ENCODE measurements at places on chromosomes 7 and 10. TPM values are rescaled to one million over a fixed set of nuclear protein-coding genes. Genes with fewer than 3 reads are reported as not detected.
A peak's percentile ranks its signal among the peaks of the same experiment; 100 is the strongest.

DNA sequence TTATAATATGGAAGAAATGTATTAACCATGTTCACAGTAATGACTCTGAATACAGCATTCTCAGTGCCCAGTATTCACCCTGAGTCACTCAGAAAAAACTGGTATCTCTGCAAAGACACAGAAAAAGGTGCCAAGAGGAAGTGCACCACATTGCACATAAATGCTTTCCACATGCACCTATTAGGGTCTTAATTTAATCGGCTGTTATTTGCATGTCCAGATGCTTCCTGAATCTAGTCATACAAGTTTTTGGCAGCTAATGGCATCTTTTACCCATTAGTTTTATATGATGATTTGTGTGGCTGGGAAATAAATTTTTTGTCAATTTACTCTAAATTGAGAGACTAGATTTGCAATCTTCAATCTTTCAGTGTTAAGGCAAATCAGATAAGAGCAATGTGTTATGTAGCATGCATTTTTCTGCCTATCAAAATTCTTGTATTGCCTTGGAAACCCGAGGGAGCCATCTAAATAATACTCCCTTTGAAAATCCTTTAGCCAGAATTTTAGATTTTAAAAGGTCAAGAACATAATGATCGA, 58.2 kb downstream of the ZNF680 start:
- H3K27me3 ChIP-seq, result no peaks in the 10 kb centered on the region
- no peak overlapping the region for H3K27ac ChIP-seq
- no peaks in the 10 kb centered on the region for H3K4me1 ChIP-seq
- H3K36me3 ChIP-seq, result no peaks in the 10 kb centered on the region

DNA sequence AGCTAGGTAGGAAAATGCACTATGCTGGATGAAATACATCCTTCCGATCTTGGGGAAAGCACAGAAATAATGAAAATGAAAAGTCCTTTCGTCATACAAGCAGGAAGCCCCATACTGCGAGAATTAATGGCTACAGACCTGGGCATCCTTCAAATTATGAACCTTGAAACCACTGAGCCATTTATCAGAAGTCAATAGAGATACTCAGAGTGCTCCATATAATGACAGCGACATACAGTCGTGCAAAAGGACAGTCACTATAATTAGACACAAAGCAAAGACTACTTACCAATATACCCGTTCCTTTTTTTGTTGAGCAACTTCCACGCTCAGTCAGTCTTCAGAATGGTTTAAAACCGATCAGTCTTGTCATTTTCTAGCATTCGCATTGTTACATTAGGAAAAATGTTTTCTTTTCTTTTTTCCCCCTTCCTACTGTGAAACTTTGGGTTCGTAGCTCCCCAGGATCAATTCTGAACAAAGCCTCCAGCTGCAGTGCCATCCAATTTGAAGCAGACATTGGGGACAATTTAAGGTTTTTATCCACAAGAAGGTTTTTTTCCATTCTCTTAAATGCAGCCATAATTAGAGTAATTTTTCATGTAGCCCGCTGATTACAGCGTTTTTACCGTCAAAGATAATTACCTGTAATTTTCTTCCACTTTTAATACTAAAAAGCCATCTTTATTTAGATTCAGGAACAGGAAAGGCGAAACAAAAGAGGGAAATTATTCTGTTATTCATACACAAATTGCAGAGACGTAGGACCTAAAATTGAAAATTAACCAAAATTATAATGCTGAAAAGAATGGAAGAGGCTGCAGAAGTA, 6.4 kb downstream of the DLX6 start:
- peaks cover 11% of the 10 kb centered on the region for H3K4me1 ChIP-seq
- DNase-seq, result no peak
- no peak overlapping the region for H3K4me3 ChIP-seq
- H3K36me3 ChIP-seq, result no peaks in the 10 kb centered on the region
- H3K27ac ChIP-seq, result no peak overlapping the region
- peaks cover 99% of the 10 kb centered on the region for H3K27me3 ChIP-seq

DNA sequence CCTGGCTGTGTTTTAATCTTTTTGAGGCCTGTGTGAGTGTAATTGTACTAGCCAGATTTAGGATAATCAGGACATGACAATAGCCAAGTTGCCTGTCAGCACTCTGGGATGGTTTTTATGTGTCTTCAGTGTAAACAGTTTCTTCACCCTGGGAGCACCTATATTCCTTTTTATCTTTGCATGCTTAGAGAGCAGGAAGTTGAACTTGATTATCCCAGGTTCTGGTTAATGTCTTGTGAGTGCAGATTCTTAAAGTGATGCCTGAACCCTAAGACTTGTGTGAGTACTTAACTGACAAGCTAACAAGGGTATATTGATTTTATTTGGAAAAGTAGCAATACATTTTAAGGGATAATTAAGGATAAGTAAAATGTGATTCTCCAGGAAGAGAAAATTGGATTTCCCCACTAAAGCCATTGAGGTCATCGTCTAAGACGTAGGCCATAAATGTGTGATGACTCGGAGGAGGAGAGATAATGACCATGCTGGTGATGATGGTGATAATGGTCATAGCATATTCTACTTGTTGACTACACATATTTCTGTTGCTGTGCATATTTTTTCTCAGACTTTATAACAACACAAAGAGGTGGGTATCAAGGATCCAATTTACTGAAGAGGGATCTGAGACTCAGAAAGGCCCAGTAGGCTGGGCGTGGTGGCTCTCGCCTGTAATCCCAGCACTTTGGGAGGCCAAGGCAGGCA, 234.7 kb downstream of the CAMK1D start:
- no peak overlapping the region for H3K27ac ChIP-seq
- no peaks in the 10 kb centered on the region for H3K36me3 ChIP-seq
- H3K4me3 ChIP-seq, result no peak overlapping the region
- H3K4me1 ChIP-seq, result peaks cover 13% of the 10 kb centered on the region

- H3K4me1 ChIP-seq, result no peaks in the 10 kb centered on the region
- H3K4me3 ChIP-seq, result no peak overlapping the region
- H3K27ac ChIP-seq, result no peak overlapping the region
- no peaks in the 10 kb centered on the region for H3K27me3 ChIP-seq
- H3K36me3 ChIP-seq, result no peaks in the 10 kb centered on the region
- no peak for DNase-seq
These were observed 113.5 kb downstream of the AHR start for GRCh38 chr7:17411922-17412321.

GRCh38 chr10:33136781-33137180, 178.8 kb upstream of the ITGB1 start:
- no peak overlapping the region for H3K27ac ChIP-seq
- no peaks in the 10 kb centered on the region for H3K36me3 ChIP-seq
- no peak for DNase-seq
- H3K4me1 ChIP-seq, result peaks cover 16% of the 10 kb centered on the region
- no peak overlapping the region for H3K4me3 ChIP-seq

NPFFR1 gene
- total RNA-seq, result not detected

- H3K36me3 ChIP-seq, result peaks cover 4% of the 10 kb centered on the region
- peak overlapping the region; percentile 86 for H3K4me3 ChIP-seq
- H3K27ac ChIP-seq, result peak overlapping the region; percentile 99
- DNase-seq, result peak; percentile 64
- H3K4me1 ChIP-seq, result peaks cover 46% of the 10 kb centered on the region
These were observed 856 bp downstream of the ARHGAP21 start for GRCh38 chr10:24722676-24723385.

IFIT1 gene
- total RNA-seq, result 32.9 TPM

- peaks cover 6% of the 10 kb centered on the region for H3K4me1 ChIP-seq
- no peak overlapping the region for H3K27ac ChIP-seq
- no peak for DNase-seq
- no peak overlapping the region for H3K4me3 ChIP-seq
- H3K27me3 ChIP-seq, result no peaks in the 10 kb centered on the region
- no peaks in the 10 kb centered on the region for H3K36me3 ChIP-seq
These were observed 110.8 kb downstream of the TPK1 start for GRCh38 chr7:144725070-144725469.

DNA sequence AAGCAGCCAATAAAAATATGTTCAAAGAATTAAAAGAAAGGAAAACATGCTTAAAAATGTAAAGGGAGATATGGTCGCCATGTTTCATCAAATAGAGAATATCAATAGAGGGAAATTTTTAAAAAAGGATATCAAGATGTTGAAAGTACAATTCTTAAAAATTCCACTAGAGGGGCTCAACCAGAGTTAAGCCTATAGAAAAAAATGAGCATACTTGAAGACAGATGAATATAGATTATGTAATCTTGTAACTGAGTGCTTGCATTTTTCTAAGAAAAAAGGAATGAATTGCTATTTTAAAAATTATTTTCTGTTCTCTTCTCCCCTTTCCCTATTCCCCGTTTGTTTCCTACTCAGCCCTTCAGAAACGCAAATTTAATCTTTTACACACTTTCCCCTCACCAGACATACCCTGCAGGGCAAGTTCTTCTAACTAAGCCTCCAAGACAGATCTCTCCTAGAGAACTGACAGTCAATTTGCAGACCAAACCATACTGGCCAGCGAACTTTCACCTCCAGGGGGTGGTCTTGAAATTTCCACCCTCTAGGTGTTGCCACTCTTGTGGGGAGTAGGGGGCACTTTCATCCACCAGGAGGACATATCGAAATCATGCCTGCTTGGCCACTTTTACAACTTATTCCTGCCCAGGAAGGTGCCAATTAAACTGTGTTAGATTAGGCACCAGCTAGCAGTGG, 67.7 kb downstream of the NSUN6 start:
- no peaks in the 10 kb centered on the region for H3K4me1 ChIP-seq
- no peak for DNase-seq
- H3K27ac ChIP-seq, result no peak overlapping the region
- H3K27me3 ChIP-seq, result no peaks in the 10 kb centered on the region

DNA sequence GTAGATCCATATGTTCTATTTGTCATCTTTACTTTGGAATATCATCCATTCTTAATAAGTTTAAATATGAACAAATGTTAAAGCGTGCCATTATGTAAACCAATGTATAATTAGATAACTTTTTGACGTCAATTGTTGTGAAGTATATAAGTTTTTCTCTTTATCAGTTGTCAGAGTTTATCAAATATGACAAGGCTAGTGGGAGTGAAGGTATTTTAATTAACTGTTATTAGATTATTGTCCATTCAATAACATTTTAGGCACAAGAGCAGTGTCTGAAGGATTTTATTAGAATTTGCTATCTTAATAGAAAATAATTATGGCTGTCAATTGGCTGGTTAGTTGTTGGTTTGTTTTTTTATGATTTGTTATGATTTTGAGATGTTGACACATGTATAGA, 280.6 kb downstream of the CDK14 start:
- DNase-seq, result no peak
- no peak overlapping the region for H3K27ac ChIP-seq
- H3K4me3 ChIP-seq, result no peak overlapping the region
- no peaks in the 10 kb centered on the region for H3K27me3 ChIP-seq

DNA sequence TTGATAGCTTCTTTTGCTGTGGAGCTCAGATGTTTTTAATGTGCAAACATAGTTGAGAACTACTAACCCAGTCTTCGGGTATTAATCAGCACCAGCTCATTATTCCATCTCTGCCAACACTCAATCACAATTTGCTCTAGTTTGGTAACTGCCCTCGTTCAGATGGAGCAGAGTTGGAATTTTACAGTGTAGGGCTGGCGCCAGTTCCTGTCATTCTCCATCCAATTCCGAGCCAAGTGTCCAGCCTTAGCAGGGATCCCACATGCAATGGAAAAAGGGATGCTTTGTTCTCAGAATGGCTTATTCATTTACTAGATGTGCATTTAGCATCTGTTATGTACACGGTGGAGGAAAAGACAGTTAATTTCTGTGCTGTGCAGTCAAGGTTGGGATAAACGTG, 504.5 kb upstream of the GALNT17 start:
- no peak for DNase-seq
- H3K36me3 ChIP-seq, result no peaks in the 10 kb centered on the region
- no peak overlapping the region for H3K27ac ChIP-seq
- H3K4me1 ChIP-seq, result no peaks in the 10 kb centered on the region
- H3K27me3 ChIP-seq, result no peaks in the 10 kb centered on the region

DNA sequence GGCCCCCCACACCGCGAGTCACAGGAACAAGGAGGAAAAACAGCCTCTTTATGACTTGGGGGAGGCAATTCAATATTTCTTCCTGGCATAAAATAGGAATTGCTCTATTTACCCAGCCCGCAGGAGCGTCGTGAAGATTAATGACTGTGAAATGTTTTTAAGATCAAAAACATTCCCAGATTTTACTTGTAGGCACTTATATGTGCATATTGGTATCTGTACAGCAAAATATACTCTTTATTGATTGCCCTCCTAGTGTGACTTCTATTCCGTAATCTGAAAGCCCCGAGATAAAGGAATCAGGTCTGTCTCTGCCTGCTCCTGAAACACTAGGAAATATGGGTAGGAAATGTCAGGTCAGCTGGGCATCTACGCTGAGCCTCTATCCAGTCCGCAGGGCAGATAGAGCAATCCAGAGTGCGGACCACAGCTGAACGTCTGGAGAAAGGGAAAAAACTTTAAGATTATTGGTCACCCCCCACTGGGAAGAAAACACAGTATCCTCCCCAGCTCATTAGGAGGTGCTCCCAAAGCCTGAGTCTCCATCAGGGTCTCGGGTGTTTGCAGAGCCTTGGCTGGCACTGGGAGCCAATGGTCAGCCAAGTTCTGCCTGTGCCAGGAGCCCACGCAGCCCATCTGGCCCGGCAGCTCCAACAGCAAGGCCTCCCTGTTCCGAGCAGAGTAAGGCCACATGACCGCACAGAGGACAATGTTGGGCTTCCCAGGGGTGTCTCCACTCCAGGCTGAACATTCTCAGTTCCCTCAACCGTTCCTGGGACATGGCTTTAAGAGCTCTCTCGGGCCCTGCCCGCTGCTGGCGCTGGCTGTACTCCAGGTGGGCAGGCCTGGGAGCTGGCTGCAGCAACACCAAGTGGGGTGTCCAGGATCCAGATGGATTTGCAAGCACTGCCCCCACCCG, 7.7 kb downstream of the CTBP2 start:
- peaks cover 99% of the 10 kb centered on the region for H3K4me1 ChIP-seq
- peak; percentile 76 for DNase-seq
- no peaks in the 10 kb centered on the region for H3K27me3 ChIP-seq
- H3K4me3 ChIP-seq, result peak overlapping the region; percentile 37

VWA2 gene
- total RNA-seq, result not detected

- peaks cover 61% of the 10 kb centered on the region for H3K36me3 ChIP-seq
- no peak overlapping the region for H3K4me3 ChIP-seq
- H3K4me1 ChIP-seq, result peaks cover 50% of the 10 kb centered on the region
- peak overlapping the region; percentile 68 for H3K27ac ChIP-seq
These were observed 31.2 kb downstream of the JCAD start for GRCh38 chr10:30028006-30028737.

- H3K4me1 ChIP-seq, result peaks cover 9% of the 10 kb centered on the region
- H3K27ac ChIP-seq, result no peak overlapping the region
- no peak for DNase-seq
- no peak overlapping the region for H3K4me3 ChIP-seq
- no peaks in the 10 kb centered on the region for H3K36me3 ChIP-seq
These were observed 10.3 kb upstream of the IFIT1B start for GRCh38 chr10:89367529-89367928.

GRCh38 chr10:113594652-113595051, 41.8 kb downstream of the HABP2 start:
- no peak overlapping the region for H3K4me3 ChIP-seq
- H3K4me1 ChIP-seq, result no peaks in the 10 kb centered on the region
- no peak overlapping the region for H3K27ac ChIP-seq
- peaks cover 16% of the 10 kb centered on the region for H3K36me3 ChIP-seq

- no peak for DNase-seq
- H3K27me3 ChIP-seq, result peaks cover 8% of the 10 kb centered on the region
- H3K4me1 ChIP-seq, result no peaks in the 10 kb centered on the region
- H3K4me3 ChIP-seq, result no peak overlapping the region
These were observed 103.0 kb downstream of the COL26A1 start for GRCh38 chr7:101465576-101466196.

Data from heart right ventricle (tissue), 16 donors.